PC-3 (cell line): ENCODE measurements at places on chromosomes 11 and 22. TPM values are rescaled to one million over a fixed set of nuclear protein-coding genes. Genes with fewer than 3 reads are reported as not detected.

GRCh38 chr11:62860835-62861563, 19.7 kb upstream of the SLC3A2 start:
- no peak for DNase-seq

Gene HORMAD2
- not detected in 2 replicates for total RNA-seq

- no peak for DNase-seq
These were observed 19.4 kb upstream of the LDHA start for GRCh38 chr11:18374956-18375355.

DNA sequence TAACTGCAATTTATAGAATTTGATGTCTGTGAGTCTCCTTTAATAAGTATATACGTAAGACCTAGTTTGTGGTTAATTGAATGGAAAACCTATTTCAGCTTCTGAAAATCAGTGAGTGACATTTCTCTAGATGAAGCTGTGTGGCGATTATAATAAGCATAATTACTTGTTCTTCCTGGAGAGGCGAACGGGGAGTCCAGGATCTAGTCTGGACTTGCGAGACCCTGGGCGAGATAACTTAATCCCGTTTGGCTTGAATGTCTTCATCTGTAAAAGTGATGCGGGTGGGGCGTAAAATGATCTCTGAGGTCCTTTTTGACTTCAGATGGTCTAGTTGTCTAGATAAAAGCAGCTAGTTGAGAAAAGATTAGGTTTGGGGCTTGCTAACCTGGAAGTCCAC, 1.1 kb downstream of the PRRG4 start:
- no peak for DNase-seq

- no peak for DNase-seq
These were observed 7.7 kb downstream of the PITPNB start for GRCh38 chr22:27911330-27911729.

GRCh38 chr11:35327829-35328228, 91.5 kb downstream of the SLC1A2 start:
- no peak for DNase-seq

GRCh38 chr11:27701355-27702105, 1.3 kb upstream of the BDNF start:
- DNase-seq: peak; percentile 52

DNA sequence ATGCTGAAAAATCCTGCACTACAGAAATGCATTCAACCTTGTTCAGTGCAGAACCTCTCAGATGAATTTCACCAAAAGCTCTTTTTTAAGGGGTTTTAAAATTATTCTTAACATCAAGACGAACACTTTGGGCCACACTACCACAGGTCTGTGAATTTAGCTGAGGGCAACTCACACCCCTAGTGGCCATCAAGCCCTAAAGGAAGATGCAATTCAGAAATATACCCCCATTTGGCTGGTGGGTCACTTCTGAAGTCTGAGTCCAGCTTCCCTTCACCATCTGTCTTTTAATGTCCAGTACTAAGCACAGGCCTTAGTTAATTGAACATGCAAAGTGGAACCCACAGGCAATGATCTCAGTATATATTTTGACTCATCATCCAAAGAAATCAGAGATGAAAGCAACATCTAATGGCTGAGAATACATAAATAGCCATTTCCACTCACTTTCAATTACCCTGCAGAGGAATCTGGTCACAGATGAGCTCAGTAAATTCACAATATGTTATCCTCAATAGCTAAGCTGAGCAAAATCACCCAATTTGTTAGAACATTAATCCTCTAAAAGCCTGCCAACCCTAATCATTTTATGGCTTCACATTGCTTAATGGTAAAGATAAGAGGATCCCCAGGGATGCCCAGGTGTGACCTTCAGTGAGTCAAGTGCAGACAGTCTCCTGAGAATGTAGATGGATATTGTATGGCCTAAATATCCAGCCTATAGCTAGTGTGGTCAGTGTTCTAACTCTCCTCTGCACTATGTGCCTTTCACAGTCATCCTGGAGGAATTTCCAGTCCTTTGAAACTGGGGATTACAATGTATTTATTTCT, 50.3 kb downstream of the FAM76B start:
- DNase-seq: no peak

DNA sequence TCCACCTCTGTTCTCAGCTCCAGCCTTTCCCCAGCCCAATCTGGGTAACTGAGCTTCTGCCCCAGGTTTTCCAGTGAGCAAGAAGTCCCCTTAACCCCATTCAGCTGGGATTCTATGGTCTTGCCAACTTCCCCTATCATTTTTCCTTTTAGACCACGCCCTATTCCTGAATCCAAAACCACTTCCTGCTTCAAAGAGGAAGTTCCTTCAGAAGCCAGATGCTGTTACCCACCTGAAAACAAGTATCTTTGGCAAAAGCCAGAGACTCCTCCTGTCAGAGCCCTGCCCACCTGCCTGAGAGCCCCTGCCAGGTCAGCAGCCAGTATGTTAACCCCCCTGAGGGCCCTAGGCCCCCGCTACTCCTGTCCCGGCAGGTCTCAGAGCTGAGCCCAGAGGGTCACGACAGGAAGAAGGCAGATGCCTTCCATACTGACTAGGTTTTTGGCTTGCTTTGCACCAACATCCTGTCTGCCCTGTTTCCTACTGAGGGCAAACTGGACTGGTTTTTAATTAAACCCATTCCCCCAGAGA, 20.3 kb upstream of the MICAL2 start:
- peak; percentile 94 for DNase-seq

DNA sequence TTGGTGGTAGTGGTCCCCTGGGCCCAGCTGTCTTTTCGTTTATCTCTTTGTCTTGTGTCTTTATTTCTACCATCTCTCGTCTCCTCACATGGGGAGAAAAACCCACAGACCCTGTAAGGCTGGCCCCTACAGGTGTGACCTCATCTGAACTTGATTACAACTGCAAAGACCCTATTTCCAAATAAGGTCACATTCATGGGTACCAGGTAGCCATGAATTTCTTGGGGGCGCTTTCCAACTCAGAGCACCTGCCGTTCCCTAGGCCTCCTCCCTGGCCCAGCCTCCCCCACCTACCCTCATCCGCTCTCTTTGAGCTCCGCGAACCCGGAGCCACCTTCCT, 14.0 kb upstream of the RRP7A start:
- no peak for DNase-seq

- peak; percentile 29 for DNase-seq
These were observed 78.8 kb upstream of the TOP3B start for GRCh38 chr22:22061085-22062077.

Gene OR52E8
- not detected in 2 replicates for total RNA-seq

Gene APOL1
- total RNA-seq: 0.52 TPM in 1 of 2 replicates, not detected in the other

DNA sequence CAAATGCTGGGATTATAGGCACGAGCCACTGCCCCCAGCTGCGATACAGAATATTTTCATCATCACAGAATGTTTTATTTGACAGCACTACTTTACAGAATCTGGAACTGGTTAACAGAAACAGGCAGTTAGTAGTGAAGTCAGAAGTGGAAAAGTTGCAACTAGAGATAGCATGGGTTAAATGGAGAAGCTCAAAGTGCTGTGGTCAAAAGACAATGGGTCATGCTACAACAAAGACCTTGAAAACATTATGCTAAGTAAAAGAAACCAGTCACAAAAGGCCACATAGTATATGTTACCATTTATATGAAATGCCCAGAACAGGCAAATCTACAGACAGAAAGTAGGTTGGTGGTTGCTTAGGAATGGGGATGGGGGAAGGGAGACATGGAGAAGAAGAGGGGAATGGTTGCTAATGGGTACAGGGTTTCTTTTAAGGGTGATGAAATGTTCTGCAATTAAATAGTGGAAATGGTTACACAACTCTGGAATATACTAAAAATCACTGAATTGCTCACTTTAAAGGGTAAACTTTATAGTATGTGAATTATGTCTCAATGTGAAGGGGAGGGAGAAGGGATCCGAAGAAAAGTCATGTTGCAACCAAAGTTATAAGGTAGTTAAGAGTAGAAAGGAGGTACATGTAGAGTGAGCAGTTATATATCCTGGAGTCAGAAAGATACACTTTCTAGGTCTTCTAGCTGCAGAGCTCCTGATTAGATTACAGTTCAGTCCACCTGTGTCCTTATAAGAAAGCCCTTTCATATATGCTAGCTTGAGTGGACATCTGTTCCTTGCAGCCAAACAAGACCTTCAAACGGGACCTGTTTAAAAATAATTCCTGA, 46.3 kb upstream of the RAPSN start:
- no peak for DNase-seq

DNA sequence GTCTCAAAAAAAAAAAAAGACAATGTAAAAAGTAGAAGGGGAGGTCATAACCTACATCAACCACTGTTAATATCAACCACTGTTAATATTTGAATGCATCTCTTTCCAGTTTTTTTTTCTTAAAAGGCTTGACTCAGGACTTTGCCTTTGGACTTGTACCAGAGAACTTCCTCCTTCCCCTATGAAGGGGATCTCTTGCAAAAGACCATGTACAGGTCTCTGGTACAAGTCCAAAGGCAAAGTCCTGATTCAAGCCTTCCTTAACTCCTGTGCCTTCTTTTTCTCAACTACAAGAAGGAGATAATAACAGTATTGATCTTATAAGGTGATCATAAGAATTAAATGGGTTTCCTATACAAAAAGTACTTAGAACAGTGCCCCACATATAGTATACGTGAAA, 563.5 kb downstream of the BUD13 start:
- DNase-seq: no peak

DNA sequence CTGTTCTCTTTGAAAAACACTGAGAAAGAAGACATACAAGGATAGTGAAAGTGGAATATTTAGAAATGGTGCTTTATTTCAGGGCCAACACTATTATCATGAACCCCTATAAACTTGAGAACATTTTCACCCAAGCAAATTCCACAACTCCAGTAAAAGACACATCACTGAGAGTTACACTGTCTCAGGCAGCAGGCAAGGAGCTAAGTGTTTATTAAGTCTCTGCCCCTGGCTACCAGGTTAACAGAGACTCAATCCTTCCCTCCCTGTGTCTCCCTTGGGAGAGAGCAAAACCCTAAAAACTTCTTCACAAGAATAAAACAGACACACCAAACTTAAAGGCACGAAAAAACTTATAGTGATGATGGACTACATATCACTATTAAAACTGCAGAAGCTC, 18.5 kb downstream of the MPPED2 start:
- no peak for DNase-seq

DNA sequence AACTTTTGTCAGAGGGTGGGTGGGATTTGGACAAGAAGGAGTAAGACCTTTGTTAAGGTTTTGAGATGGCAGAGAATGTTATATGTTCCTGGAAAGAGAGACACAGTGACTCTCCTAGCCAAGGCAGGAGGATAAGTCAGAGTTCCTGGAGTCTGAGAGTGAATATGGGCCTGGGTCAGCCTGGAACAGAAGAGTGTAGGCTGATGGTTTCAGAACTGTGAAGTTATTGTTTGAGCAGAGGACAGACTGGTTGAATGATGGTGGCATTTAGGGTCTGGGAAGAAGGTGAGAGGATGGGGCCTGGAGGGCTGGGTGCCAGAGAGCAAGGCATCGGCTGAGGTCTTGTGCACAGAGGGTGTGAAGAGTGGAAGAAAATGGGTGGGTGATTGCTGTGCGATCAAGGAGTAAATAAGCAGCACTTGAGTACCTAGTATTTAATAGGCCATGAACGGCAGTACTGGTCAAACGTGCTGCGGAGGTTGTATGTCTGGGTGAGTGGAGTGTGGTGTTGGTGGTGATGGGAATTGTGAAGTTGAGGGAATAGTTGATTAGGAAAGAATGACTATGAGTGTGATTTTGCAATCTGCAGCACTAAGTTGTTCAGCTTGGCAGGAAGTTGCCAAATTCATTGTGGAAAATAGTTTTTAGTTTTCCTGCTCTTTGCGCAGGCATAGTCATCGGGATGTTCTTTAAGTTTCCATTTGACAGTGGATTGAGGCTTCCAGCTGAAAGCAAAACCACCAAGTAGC, 1.8 kb downstream of the PANX1 start:
- DNase-seq: peak; percentile 41

DNA sequence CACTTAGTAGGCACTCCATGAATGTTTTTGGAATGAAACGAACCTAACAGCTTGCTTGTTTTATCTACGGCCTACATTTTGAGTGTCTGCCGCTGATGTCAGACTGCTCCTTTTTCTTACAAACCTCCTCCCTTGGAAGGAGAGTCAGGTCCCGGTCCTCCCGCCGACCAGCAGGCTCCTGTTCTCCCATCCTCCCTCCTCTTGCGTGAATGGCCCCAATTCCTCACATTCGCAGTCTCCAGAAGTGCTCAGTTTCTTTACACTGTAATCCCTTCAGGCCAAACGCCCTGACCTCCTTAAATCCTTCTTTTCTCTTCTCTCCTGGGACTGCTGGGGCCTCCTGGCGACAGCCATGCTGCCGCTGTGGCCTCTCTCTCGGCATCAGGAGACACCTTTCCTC, 82.6 kb upstream of the CSNK2A3 start:
- no peak for DNase-seq

- peak; percentile 49 for DNase-seq
These were observed 907 bp downstream of the SERPINH1 start for GRCh38 chr11:75562836-75563484.

- no peak for DNase-seq
These were observed 5.1 kb downstream of the GRAMD4 start for GRCh38 chr22:46625113-46625842.

GRCh38 chr11:82927264-82927880, 25.8 kb downstream of the DDIAS start:
- peak; percentile 80 for DNase-seq

DNA sequence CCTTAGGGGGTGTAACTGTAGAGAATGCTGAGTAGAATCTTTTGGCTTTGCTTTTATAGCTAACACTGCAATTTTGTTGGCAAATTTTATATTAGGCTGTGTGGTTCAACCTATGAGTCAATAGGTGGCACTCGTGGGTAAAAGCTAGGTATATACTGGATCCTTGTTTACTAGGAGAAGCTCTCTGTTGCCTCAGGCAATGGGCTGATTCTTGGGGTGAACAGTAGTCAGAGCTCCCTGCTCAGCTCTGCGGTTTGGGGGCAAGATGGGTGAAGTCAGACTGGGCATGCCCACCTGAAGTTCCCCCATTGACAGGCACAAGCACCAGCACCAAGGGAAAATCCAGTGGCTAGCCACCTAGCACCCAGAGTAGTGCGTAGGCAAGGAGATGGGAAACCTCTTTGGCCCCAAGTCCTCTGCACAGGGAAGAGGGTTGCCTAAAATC, 238.7 kb downstream of the FAM181B start:
- DNase-seq: peak; percentile 46

- no peak for DNase-seq
These were observed 1038.5 kb downstream of the OPCML start for GRCh38 chr11:132493801-132494200.

Gene ACTN3
- not detected in 2 replicates for total RNA-seq

Gene PATE4
- total RNA-seq: not detected in 2 replicates

DNA sequence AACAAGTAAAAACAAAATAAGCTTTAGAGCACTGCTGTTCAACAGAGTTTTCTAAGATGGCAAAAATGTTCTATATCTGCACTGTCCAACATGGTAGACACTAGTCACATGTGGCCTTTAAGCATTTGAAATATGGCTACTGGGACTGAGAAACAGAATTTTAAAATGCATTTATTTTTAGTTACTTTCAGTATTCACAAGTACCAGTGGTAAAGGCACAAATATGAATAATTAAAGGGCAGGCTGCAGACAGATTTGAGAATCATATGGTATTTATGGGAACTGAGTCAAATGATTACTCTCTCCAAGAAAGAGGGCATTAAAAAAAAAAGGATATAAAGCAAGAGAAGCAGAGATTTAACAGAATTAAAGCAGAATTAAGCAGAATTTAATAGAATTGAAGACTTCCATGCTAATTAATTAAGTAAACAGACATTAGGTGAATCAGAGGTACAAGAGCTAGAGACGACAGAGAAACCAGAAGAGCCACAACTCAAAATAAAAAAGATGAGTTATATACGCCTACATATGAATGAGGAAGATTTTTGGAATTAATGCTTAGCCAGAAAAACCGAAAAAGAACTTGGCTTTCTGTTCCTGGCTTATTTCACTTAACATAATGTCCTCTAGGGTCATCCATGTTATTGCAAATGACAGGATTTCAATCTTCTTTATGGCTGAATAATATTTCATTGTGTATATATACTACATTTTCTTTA, 160.4 kb downstream of the ATG16L2 start:
- no peak for DNase-seq
